GM23338 (cell line): ENCODE measurements at places on chromosomes 11 and 22. TPM values are rescaled to one million over a fixed set of nuclear protein-coding genes. Genes with fewer than 3 reads are reported as not detected.

KCNE3 gene
- 4.3 and 10.6 TPM in 2 replicates for total RNA-seq

ZP1 gene
- not detected in 2 replicates for total RNA-seq

PPP6R3 gene
- total RNA-seq = 220 and 268 TPM in 2 replicates

OR2AG1 gene
- total RNA-seq = 0.04 TPM in 1 of 2 replicates, not detected in the other

KLHL35 gene
- 0.28 and 1.1 TPM in 2 replicates for total RNA-seq

OR52E8 gene
- 0.21 TPM in 1 of 2 replicates, not detected in the other for total RNA-seq

LARGE2 gene
- 74.5 and 107 TPM in 2 replicates for total RNA-seq

ATM gene
- total RNA-seq = 44.2 and 59.3 TPM in 2 replicates

C22orf31 gene
- not detected in 2 replicates for total RNA-seq

THRSP gene
- not detected in 2 replicates for total RNA-seq

PAMR1 gene
- 2.5 and 3.1 TPM in 2 replicates for total RNA-seq

CCT8L2 gene
- total RNA-seq = not detected in 2 replicates
